Activated CD8-positive, alpha-beta memory T cell treated with anti-CD3 and anti-CD28 coated beads for 48 hours (primary cell): ENCODE measurements at places on chromosomes 12 and 14.
A peak's percentile ranks its signal among the peaks of the same experiment; 100 is the strongest.

- DNase-seq, result no peak
These were observed 129.3 kb upstream of the PMCH start for GRCh38 chr12:102326982-102327381.

GRCh38 chr12:57110104-57111030 lies 795 bp downstream of the STAT6 start:
- DNase-seq, result peak; percentile 69

DNA sequence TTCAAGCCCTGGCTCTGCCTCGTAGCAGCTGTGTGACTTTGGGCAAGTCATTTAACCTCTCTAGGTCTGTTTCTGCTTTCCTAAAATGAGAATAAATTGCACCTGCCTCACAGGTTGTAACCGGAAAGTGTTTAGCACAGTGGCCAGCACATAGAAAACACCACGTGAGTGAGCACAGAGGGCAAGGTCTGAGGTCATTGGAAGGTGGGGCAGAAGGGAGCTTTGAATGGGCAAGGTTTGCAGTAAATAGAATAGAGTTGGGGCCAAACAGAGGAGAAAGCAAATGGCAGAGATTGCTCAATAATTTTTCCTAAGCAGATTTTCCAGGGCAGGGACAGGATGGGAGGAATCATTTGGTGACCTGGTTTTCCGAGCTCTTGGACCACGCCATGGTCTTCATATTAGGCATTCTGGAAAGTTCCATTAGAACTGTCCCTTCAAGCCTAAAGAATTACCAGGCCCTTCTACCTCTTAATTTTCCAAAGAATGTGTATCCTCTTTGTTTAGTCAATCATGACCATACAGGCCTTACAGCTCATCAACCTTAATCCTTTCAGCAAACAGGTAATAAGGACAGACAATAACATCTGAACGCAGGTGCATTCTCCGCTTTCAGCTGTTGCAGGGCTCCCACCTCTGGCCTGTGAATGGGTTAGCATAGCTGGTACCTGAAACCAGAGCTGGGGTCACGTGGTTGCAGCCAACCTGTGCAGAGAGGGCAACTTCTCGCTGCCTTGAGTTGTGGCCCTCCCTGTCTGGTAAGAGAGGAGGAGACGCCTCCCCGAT lies 53.8 kb downstream of the VWF start:
- DNase-seq, result no peak

GRCh38 chr12:48512855-48513254 lies 12.6 kb upstream of the OR8S1 start:
- no peak for DNase-seq

DNA sequence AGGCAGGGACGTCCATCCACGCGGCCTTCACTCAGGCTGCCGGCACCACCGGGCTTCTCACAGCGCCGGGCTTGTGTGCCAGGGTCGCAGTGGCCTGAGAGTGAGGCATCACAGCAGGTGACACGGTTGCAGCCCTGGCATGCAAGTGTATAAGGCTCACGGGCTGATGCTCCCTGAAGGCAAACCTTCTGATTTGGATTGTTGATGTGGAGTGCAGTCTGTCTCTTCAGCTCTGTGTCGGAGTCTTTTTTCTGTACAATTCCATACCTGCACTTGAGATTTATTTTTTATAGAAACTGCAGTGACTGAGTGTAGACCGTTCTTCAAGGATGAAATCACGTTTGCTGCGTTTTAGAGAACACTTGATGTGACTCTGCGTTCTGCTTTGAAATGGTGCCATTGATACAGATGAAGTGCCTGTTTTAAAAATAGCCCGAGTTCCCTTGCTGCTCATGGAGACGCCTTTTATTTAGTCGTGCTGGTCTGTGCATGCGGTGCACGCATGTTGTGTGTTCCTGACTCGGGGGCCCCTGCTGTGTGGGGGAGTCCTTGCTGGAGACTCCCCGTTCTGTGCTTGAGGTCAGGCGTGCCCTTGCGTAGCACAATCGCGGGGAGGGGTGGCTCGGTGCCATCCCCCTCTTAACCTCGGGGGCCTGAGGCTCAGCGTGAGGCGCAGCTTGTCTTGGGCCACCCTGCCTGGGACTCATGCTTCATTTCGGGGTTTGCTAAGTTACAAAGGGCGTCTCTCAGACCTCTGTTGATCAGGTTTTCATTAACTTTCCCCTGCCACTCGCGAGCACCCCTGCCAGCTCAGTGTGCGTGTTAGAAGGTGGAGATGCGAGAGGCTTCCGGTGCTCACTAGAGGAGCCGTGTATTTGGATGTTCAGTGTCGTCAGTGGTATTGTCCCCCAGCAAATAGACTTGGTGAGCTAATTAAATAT lies 21.6 kb upstream of the AMN start:
- no peak for DNase-seq

- no peak for DNase-seq
These were observed 8.5 kb downstream of the KLHL33 start for GRCh38 chr14:20427231-20428009.

DNA sequence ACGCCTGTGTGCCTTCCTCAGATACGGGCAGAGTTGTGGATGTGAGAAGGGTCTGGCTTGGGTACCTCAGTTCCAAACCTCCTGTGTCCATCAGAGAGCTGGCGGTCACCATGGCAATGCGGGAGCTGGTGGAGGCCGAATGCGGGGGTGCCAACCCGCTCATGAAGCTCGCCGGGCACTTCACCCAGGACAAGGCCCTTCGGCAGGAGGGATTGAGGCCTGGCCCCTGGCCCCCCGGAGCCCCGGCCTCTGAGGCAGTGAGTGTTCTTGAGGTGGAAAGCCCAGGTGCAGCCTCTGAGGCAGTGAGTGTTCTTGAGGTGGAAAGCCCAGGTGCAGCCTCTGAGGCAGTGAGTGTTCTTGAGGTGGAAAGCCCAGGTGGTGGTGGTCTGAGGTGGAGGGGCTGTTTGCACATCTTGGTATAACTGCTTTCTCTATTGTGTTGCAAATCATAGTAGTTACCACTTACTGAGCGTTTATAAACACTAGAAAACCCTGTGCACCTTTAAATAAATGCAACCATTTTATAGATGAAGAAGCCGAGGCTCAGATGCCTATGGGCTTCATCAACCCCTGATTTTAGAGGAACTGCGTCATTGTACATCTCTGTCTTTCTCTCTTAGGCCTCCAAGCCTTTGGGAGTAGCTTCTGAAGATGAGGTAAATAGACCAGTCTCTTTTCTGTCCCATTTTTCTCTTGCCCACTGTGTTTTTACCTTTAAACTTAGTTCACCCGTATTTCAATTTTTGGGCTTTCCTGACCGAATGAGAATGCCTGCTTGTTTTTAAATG lies 976 bp downstream of the PEX5 start:
- no peak for DNase-seq

- no peak for DNase-seq
These were observed 6.4 kb downstream of the SLC6A13 start for GRCh38 chr12:256225-256624.

DNA sequence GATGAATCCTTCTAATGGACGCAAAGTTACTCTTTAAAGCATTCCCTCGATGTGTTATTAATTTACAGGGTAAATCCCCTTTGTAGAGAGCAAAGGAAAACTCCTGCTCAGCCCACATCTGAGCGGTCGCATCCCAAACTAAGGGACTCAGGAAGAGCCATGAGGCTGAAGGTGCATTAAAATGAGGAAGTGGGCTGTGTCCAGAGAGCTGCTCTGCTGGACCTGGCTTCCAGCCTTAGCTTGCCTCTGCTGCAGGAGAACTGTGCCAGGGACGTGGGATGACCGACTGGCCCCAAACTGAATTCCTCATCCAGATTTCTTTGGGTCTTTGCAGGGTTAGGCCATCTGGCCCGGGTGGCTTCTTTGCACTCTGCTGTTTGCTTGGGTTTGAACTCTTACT lies 88.3 kb downstream of the FBXW8 start:
- DNase-seq, result no peak

DNA sequence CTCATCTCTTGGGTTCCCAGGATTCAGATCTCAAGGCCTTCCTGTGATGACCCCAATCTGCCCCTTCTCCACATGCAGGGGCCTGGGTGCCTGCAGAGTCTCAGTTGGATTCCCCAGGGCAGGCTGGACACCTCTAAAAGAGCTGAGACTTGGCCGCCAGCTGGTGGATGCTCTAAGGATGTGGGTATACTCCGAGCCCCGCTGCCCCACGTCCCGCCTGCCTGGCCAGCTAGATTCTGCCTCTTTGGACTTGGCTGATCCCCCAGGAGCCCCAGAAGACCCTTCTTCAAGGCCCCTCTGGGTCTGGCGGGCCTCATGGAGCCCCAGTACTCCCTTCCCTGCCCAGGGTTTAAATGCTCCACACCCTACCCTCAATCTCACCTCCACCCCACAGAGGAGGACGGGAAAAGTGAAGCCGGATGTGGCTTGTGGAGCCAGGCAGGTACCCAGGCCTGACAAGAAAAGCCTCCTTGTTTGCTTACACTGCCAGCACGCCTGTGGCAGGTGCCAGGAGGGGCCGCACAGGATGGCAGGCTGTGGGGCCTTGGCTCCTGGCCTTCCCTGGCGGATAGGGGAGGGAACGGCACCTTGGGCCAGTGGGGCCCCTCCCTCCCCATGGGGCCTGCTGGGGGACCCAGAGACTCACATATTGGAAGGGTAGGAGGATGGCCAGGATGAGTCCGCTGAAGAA lies 15.1 kb downstream of the FAIM2 start:
- DNase-seq, result no peak

- no peak for DNase-seq
These were observed 7.8 kb upstream of the LUM start for GRCh38 chr12:91119089-91119488.
